ENCODE measurements at places on chromosomes 12 and 14.

DNA sequence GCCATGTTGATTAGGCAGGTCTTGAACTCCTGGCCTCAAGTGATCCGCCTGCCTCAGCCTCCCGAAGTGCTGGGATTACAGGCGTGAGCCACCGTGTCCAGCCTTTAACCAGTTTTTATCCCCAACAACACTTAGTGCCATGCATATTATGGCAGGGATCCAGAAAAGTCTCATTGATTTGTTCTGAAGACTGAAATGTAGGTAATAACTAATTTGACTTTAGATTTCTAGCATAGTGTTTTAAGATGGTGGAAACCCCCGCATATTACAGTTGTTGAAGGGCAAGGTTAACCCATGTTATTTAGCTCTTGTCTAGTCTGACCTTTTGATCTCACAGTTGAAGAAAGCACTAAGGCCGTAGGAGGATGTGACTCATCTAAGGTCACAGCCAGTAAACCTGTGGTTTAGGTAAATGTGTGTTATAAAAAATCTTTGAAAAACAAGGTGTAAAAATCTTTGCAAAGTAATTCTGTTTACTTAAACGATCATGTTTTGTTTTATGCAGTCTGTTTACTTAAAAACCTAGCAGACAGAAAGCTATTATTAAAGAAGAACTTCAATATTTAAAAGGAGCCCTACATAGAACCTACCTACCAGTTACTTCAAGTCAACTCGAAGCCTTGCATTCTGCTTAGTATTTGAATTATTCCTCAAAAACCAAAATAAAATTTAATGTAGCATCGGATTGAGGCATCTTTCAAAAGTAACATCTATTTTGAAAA, 24.8 kb downstream of the BICDL1 start:
- DNase-seq = no peak

DNA sequence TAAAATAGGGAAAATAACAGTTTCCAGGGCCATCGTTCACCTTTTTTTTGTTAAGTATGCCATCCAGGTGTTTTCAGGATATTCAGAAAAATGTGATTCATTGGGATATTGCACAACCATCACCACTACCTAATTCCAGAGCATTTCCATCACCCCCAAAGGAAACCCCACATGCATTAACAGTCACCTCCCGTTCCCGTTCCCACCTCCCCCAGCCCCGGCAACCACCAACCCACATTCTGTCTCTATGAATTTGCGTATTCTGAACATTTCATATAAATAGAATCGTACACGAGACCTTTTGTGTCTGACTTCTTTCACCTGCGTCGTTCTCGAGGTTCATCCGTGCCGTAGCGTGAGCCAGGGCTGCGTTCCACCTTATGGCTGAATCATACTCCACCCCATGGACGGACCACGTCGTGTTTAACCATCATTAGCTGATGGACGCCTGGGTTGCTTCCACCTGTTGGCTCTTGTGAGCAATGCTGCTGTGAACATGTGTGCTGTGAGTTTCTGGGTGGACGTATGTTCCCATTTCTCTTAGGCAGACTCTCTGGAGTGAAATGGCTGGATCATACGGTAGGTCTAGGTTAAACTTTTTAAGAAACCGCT, 51.0 kb upstream of the NCOR2 start:
- DNase-seq = no peak

- peak; percentile 7 for DNase-seq
These were observed 5.7 kb upstream of the SLC35F4 start for GRCh38 chr14:57871459-57872080.

DNA sequence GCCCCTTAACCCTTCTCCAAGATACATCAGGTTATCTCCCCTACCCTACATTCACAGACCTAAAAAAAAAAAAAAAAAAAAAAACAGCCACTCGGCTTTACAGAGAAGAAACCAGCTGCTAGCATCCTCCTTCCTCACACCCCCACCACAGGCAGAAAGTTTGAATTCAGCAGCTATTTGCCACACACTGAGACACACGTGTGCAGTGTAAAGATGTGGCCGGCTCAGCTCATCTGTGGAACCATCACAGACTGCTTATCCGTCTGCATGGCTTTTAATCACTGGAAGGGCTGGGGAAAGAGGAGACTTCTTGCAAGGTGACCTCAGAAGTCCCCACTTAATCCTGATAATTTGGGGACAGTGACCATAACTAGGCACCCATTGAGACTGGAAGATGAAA, 50.0 kb downstream of the VWF start:
- no peak for DNase-seq

- no peak for DNase-seq
These were observed 52.3 kb upstream of the TMEM263 start for GRCh38 chr12:106903241-106903945.

DNA sequence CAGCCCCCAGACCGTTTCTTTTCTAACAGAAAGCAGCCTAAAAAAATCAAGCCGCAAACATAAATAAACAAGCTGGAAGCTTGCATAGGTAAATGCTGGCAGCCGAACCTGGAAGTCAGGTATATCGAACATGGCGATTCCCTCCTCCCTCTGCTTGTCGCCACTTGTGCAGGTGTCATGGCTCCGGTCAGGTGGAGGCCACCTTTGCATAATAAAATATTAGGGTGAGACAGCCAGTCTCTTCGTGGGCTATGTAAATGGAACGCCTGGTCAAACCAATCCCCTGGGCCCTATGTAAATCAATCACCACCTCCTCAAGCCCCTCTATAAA, 223.9 kb upstream of the DAAM1 start:
- DNase-seq = no peak

DNA sequence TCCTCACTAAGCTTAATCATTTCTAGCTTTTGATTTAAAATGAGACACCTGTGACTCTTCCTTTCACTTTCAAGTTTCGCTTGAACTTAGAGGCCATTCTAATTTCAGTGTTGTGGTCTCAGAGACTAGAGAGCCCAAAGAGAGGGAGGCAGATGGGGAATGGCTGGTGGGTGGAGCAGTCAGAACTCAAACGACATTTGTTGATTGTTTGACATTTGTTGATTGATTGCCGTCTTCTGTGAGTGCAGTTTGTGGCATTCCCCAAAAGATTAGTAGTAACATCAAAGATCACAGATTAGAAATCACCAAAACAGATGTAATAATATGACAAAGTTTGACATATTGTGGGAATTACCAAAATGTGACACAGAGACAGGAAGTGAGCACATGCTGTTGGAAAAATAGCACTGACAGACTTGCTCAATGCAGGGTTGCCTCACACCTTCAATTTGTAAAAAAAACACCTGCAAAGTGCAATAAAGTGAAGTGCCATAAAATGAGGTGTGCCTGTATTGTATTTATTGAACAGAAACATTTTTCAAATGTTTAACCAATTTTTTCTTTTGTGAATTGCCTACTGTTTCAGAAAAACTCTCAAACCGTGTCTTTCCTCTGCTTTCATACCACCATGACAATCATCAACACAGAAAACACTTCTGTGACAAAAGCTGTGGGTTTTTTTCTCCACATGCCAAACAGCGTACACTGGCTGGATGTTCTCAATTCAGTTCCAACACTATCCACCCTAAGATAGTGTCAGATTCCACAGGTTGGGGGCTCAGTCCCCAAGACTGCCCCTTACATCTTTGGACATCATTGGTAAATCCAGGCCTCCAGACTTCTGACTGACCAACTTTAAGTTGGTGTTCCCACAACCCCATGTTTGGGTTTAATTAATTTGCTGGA, 376.3 kb upstream of the RGS6 start:
- no peak for DNase-seq
